ENCODE measurements at places on chromosomes 2 and 18.

DNA sequence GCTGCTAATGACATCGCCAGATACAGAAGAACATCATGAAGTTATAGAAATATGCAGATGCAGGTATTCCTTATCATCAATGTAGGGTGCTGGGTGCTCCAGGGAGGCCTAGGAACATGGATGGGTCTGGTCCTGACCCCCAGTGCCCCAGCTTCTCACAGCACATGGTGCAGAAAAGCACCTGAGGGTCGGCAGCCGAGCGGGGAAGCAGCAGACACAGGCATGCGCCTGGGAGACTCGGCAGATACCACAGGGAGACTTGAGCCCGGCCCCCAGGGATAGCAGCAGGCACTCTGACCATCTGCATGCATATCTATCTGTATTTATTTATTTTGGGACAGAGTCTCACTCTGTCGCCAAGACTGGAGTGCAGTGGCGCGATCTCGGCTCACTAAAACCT, 43.2 kb downstream of the TMEM18 start:
- no peak for DNase-seq

DNA sequence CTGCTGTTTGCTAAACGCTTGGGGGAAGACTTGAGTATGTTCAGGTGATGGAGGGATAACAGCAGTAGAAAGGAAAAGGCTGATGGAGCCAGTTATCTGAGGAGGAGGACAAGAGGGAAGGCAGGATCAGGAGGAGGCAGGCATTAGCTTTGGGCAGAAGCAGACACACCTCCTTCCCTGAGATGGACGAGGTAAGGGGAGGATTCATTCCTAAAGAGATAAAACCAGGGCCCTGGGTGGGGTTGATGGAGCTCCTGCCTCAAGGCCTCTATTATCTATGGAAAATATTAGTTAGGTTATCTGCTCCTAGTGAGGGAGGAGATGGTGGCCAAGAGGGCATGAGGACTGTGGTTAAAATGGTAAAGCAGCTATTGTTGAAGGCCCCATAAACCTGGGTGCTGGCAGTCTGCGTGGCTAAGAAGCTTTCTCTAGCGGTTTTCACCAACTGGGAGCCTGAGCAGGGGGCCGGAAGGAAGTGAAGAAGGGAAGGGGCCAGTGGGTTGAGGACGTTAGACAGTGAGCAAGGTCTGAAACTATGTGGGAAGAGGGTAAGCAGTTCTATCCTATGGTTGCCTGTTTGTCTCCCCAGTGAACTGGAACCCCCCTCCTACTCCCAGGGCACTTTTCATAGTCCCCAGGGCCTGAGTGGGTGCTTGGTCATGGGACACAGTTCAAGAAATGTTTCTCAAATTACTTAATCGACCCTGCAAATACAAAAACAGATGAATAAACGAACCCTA, 56.6 kb upstream of the HK2 start:
- DNase-seq = no peak

GRCh38 chr2:28363686-28364280, 28.9 kb upstream of the FOSL2 start:
- no peak for DNase-seq

DNA sequence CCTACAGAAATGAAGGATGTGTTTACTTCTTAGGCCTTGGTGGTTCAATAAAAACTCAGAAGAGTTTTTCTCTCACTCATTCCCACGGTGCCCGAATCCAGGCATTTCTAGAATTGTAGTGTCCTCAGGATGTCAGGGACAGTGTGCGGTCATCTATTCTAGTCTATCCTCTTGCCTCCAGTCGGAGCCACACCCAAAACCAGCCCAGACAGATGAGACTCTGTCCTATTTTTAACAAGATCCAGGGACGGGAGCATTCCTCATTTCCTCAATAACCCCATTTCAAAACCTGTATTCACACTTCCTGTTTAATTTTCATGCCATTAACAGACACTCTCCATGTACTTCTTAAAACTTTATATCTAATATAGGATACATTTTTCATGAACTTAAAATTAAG, 11.6 kb upstream of the RBMS1 start:
- DNase-seq = no peak

- DNase-seq = no peak
Measured at GRCh38 chr2:173171924-173172643, 96.4 kb downstream of the MAP3K20 start.

DNA sequence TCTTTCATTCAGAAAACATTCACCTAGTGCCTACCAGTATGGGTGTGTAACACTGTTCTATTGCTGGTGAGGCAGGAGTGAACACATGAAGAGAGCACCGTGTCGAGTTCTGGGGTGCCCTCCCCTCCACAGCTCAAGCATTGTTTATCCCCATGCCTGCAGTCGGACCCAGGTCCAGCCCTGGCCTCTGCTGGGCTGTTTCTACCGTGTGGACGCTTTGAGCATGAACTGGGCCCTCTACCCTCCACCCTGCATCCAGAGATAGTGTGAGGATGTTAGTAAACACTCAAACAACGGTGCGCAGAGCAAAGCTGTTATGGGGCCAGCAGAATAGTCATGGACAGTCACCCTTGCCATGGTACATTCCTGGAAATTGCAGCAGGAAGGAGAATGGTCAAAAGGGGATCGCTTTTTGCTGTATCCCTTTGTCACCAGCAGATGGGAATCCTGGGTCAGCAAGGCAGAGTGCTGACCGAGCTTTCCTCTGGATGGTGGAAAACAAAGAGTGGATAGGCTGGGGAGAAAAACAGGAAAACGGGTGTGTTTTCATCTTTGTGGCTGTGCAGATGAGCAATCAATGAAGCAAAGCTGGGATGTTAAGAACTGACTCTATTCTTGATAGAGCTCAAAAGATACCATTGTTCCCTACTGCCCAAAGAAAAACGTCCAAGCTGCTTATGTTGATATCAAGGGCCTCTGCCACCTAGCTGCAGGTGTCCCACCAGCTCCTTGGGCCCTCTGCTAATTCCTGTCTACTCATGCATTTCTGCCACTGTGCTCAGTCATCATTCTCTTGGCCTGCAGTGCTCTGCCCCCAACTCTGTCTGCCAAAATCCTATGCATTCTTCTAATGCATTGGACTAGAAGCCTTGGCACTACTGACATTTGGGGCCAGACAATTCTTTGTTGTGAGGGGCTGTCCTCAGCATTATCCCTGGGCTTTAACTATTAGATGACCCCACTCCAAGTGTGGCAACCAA, 38.7 kb downstream of the REEP1 start:
- no peak for DNase-seq

- DNase-seq = no peak
Measured at GRCh38 chr2:30155889-30156658, 9.3 kb downstream of the YPEL5 start.

- no peak for DNase-seq
Measured at GRCh38 chr18:64116571-64117175, 32.2 kb downstream of the LINC00305 start.

GRCh38 chr2:1614564-1614963, 129.8 kb downstream of the PXDN start:
- DNase-seq = no peak

GRCh38 chr2:186532891-186533290, 46.8 kb downstream of the ZC3H15 start:
- DNase-seq = no peak

GRCh38 chr2:44774826-44775492, 166.5 kb upstream of the SIX3 start:
- no peak for DNase-seq

DNA sequence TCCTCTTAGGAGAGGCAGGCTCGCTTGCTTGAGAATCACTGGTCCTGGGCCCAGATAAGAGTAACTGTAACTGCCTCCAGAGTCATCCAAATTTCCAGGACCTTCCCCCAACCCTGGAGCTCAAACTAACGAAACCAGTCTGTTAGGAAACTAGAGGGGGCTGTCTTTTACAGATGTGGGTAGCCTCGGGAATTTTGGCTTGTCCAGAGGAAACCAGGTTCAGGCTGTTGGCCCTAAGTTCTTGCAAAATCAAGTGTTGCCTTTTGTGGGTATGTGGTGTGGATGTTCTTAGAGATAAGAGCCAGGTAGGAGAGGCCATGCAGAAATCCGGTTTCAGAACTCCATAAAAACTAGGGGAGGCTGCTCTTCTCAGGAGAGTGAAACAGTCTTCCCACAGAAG, 125.0 kb upstream of the DLX2 start:
- DNase-seq = no peak

GRCh38 chr2:174334781-174335251, at the start of gene SP9:
SP9 (plus strand) TSS chr2:174334954; CDS start chr2:174335093, 139 bp downstream.
- DNase-seq = peak; percentile 68

DNA sequence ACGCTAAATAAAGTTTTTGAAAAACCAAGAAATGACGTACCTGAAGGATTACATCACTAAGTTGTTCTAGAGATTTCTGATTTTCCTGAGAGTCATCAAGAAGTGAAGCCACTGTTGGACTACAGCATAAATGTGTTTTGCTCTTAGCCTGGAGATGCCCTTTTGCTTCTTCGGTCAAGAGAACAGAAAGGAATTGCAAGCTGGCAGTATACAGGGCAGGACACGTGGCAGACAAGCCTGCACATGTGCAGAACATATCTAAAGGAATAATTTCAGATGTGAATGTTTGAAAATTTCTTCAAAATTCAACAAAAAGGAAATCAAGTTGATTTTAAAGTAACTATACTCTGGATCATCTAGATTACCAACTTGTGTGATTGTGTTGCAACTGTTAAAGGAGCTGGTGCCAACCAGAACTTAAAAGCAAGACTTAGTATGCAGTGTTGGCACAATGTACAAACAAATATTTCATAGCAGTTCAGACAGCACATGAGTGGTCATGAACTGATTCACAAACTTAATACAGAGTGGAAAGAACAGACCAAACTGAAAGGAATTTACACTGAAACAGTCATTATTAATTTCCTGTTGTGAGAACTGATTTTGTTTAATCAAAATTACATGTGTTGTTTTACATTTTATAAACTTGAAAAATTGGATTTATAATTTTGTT, 100.4 kb upstream of the CD226 start:
- DNase-seq = peak; percentile 38

GRCh38 chr2:8189316-8189715, 492.5 kb upstream of the ID2 start:
- no peak for DNase-seq

GRCh38 chr2:39494784-39495251, 57.7 kb upstream of the MAP4K3 start:
- peak; percentile 96 for DNase-seq

DNA sequence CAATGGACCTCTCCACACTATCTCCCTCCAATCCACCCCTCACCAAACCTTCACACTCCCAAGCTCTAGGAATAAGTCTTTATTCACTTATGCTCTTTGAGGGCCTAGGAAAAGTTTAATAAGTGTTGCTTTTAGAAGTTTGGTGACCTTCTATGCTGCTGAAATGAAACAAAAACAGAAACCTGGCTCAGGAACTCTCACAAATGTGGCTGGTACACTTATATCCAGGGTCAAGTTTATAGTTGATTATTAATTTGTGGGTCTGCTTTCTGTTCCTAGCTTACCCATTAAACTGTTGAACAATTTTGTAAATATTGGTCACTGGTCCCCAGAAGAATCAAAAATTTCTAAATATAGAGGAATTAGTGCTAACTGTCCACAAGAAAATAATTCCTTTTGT, 14.2 kb upstream of the ANKRD44 start:
- DNase-seq = no peak

DNA sequence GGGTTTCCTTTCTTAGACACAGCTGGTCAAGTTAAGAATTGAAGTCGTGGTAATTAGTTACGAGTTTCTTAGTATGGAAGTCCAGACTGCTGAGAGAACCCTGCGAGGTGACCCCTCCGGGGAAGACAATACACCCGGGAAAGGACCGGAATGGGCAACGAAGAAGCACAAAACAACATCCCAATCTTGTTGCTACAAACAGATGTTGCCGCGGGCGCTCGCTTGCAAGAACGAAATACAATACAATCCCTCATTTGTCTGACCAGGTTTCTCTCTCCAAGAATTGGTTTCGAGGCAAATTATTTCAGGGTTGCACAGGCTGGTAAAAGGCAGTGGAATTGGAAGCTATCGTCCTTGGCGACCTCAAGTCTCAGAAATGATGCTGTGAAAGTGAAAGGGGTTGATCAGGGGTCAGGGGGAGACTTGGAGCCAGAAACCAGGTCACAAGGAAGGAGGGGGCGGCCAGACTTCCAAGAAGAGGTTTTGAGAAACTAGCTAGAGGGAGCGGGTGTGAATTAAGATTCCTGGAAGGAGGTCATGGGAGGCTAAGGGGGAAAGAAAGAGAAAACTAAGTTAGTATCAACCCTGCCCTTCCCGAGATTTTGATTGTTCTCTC, 401.9 kb downstream of the HRH4 start:
- DNase-seq = no peak

DNA sequence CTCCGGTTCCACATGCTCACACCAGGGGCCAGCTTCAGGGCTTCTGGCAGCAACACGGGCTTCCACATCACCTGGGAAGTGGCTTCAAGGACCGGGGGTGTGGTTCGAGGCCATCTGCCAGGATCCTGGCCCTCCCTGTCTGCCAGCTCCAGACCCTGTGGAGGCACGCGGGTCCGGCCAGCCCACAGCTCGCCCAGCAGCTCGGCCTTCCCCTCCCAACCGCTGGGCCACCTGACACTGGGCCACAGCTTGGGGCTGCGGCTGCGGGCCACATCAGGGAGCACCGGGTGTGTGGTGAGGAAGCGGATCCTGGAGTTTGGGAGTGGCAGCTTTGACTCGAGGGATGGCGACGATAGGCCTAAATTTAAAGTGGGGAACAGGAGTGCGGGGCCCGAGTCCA, 7.0 kb downstream of the C2orf81 start:
- DNase-seq = no peak

DNA sequence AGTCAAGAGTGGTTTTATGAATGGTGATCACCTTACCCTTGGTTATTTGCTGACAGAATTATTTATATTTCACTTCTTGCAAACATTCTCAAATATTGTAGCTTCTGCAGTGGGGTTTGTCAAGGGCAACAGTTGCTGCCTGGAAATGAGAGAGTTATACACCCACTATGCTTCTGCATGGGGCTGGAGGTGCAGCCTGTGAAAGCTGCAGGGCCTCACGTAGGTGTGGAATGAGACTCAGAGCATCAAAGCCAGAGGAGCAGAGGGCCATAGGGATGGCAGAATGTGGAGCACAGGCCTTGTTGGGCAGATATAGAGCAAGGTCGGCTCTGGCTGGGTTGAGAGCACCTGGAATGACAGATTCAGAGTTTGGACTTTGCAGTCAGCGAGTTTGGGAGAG, 128.2 kb downstream of the ARHGEF4 start:
- DNase-seq = no peak

GRCh38 chr2:9610781-9611548, 19.8 kb downstream of the YWHAQ start:
- DNase-seq = no peak

DNA sequence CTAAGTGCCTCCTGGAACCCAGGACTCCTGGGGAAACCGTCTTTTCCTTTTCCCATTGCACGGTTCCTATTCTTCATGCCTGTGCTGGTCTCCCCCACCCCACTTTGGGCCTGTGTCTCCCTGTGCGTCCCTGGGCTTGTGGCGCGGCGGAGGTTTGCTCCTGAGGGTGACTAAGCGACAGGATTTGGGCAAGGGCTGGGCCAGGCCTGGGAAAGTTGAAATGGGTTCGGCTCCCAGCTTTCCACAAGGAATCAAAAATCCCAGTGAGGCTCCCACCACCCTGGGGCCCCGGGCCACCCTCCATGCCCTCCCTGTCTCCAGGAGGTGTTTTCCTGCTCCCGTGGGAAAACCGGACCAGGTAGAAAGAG, 197.6 kb downstream of the NDUFA10 start:
- DNase-seq = no peak

All from GM04503 (cell line).